NCI-H1092 (cell line): ENCODE measurements at places on chromosomes 16 and 17.
A peak's percentile ranks its signal among the peaks of the same experiment; 100 is the strongest.

GRCh38 chr17:40534371-40535189 lies 30.7 kb downstream of the CCR7 start:
- no peak for DNase-seq

GRCh38 chr16:27398894-27399853 lies 2.8 kb upstream of the IL21R start:
- DNase-seq, result no peak

DNA sequence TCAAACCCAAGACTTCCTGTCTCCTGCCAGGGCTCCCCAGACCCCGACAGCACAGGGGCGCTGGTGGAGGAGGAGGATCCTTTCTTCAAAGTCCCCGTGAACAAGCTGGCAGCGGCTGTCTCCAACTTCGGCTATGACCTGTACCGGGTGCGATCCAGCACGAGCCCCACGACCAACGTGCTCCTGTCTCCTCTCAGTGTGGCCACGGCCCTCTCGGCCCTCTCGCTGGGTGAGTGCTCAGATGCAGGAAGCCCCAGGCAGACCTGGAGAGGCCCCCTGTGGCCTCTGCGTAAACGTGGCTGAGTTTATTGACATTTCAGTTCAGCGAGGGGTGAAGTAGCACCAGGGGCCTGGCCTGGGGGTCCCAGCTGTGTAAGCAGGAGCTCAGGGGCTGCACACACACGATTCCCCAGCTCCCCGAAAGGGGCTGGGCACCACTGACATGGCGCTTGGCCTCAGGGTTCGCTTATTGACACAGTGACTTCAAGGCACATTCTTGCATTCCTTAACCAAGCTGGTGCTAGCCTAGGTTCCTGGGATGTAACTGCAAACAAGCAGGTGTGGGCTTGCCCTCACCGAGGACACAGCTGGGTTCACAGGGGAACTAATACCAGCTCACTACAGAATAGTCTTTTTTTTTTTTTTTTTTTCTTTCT lies 8.1 kb downstream of the SERPINF1 start:
- no peak for DNase-seq

DNA sequence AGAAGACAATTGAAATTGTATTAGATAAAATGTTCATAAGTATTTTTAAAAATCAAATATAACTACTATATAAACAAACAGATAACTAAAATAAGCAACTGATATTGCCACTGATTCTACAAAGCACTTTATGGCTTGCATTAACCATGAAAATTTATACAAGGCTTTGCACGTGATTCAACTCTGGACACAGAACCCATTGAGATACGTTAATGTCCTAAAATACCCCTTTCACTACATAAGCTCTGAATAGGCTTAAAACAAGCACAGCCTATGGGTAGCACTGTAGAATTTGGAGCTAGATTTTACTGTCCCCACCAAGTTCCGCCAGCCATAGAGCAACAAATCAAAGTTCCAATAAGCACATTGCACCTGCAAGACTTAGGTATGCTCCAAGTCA lies 4.5 kb downstream of the ZNF652 start:
- DNase-seq, result no peak

GRCh38 chr17:36066365-36066985 lies 2.4 kb downstream of the CCL18 start:
- DNase-seq, result no peak

GRCh38 chr16:51880776-51881175 lies 666.2 kb downstream of the TOX3 start:
- DNase-seq, result no peak

- peak; percentile 94 for DNase-seq
Observed at GRCh38 chr17:78979780-78980623, at the start of gene LGALS3BP. Gene LGALS3BP (minus strand): TSS chr17:78979923. CDS start chr17:78977191, 2,732 bp downstream.

GRCh38 chr16:87062569-87063442 lies 254.4 kb downstream of the C16orf95 start:
- DNase-seq, result peak; percentile 66

DNA sequence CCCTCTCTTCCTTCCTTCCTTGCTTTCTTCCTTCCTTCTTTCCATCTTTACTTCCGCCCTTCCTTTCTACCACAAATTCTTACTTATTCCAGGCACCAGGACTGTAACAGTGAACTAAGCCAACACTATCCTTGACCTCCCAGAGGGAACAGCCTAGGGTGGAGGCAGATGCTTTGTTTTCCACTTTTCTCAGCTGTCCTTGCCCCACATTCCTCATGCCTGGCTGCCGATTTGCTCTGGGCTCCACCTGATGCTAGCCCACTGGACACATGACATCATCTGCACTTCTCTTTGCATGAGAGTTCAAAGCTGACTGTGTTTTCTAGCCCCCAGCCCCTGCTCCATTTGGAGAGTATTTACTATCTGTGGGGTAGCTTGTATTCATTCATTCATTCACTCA lies 283.0 kb downstream of the MAF start:
- DNase-seq, result no peak

DNA sequence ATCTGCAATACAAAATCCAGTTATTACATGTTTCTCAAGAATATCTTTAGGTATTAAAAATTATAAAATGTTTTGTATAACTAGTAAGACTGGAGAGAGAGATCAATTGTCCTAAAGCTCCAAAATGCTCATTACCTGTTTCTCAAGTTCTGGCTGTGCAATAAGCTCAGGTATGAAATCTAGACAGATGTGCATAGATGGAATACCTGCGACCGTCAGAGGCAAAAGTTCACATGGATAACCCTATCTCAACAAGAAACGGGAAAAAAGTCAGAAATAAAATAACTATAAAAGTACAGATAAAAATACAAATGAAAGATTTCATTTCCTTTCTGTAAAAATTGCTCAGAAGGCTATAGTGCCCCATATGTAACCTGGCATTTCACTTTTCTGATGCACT lies 5.8 kb upstream of the BRIP1 start:
- DNase-seq, result no peak

GRCh38 chr16:67474551-67475455 lies 6.2 kb downstream of the ATP6V0D1 start:
- no peak for DNase-seq

GRCh38 chr17:34874478-34874877 lies 86.8 kb downstream of the CCT6B start:
- DNase-seq, result no peak

GRCh38 chr16:50627419-50627818 lies 53.7 kb downstream of the SNX20 start:
- peak; percentile 53 for DNase-seq

- peak; percentile 32 for DNase-seq
Observed at GRCh38 chr16:5633845-5634440, 536.3 kb upstream of the EEF2KMT start.

DNA sequence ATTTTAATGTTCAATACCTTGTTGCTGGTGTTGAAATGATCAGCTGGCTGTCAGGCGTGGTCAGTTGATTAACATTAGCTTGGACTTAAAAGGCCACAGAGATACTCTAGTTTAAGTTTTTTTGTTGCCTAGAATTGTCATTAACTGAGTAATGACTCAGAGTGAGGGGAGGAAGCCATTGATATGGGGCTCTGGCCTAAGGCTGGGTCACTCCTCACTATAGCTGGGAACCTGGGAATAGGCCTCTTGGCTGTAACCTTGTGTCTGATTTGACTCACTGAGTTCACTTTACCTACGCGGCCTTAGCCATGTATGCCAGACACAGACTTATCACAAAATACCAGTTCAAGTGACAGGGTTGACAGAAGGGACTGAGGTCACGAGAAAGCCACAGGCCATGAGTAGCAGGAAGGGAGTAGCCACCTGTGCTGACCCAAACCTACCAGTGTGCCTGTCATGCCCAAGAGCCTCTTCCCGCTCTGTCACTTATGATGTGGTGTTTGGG lies 37.9 kb upstream of the ADCY7 start:
- no peak for DNase-seq

DNA sequence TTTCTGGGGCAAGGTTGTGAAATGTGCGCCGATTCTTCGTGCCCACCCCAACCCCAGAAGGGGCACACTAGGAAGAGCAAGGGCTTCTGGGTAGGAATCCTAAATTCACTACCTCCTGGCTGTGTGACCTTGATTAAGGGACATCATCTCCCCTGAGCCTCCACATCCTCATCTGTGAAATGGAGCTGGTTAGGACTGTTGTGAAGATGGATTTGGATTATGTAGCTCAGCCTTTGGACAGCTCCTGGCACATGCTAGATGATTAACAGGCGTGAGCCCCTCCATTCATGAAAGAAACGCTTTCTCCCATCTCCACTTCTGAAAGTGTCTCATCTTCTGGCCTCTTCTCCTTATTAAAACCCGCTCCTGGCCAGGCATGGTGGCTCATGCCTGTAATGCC lies 65.3 kb upstream of the TMEM97 start:
- DNase-seq, result no peak
